Retinal pigment epithelial cell (primary cell): ENCODE measurements at places on chromosomes 16 and 17.

DNA sequence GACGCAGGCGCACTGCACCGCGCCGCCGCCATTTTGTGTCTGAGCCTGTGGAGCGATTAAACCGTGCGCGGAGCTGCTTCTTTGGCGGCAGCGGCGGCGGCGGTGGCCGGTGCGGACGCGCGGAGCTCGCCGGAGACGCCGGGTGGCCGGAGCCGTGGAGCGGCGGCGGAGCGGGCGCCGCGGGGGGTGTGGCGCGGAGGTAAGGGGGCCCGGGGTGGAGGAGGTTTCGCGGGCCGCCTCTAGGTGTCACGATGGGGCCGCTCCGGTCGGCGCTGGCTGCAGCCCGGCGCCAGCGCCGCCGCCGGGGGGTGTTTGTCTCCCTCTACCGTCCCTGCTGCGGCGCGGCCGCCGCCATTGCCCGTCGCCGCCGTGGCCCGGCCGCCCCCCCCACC lies at the start of gene CTCF:
Gene CTCF (plus strand): TSS at position 1 of the 392 bp plus-strand sequence. CDS start 48,307 bp downstream, outside the sequence.
- peak; percentile 43 for DNase-seq

GRCh38 chr16:56841233-56841632 lies 23.8 kb upstream of the SLC12A3 start:
- DNase-seq: no peak

- no peak for DNase-seq
These were observed 1.2 kb downstream of the G6PC3 start for GRCh38 chr17:44071772-44072171.

GRCh38 chr17:35890774-35891155 lies 10.6 kb upstream of the CCL5 start:
- DNase-seq: no peak

GRCh38 chr16:87926246-87927194 lies 9.8 kb downstream of the CA5A start:
- DNase-seq: no peak

DNA sequence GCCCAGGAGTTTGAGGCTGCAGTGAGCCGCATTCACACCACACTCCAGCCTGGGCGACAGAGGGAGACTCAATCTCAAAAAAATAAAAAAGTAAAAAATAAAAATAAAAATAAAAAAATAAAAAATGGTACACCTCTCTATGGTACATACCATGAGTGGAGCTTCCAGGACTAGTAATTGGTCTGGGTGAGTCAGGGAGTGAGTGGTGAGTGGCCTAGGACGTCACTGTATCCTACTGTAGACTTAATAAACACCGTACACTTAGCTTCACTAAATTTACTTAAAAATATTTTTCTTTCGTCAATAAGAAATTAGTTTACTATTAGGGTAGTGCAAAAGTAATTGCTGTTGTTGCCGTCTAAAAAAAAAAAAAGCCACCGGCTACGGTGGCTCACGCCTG lies 9.0 kb downstream of the CDH5 start:
- DNase-seq: no peak

DNA sequence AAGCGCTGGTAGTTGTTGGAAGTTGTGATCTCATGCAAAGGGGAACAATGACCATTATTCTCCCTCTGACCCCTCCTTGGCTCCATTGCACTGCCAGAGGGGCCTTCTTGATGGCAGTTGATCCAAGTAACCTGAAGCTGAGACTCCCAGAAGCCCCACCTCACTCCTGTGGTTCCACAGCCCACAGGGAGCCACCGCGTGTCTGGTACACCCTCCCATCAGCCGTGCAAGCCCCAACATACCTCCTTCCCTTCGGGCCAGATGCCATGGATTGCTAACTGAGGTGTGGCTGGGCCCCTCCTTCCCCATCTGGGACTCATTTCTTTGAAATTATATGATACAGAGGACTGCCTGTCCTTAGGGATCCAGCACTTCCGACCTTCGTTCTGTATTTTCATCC lies 17.8 kb downstream of the SAP30BP start:
- DNase-seq: peak; percentile 90

GRCh38 chr17:56756536-56756935 lies 77.2 kb downstream of the C17orf67 start:
- peak; percentile 58 for DNase-seq

DNA sequence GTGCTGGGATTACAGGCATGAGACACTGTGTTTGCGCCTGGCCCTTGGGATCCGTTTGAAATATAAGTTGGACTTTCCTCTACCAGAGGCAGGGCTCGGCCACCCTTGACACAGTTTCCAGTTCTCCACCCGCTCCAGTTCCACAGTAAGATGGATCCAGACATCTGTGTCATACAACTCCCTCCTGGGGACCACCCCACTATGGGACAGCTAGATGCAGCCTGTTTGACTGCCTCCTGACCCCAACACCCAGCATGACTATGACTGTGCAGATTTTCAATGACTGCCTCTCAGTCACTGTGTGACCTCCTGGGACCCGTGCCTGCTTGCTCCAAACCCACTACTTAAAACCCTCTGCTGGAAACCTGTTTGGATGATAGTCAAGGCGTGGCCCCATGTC lies 166.7 kb downstream of the IRF8 start:
- DNase-seq: no peak

GRCh38 chr16:5215901-5216300 lies 118.3 kb upstream of the EEF2KMT start:
- DNase-seq: no peak
